HT-29 (cell line): ENCODE measurements at places on chromosomes 5 and 9.

GRCh38 chr9:16030528-16031185, 477.8 kb downstream of the CCDC171 start:
- DNase-seq, result no peak

DNA sequence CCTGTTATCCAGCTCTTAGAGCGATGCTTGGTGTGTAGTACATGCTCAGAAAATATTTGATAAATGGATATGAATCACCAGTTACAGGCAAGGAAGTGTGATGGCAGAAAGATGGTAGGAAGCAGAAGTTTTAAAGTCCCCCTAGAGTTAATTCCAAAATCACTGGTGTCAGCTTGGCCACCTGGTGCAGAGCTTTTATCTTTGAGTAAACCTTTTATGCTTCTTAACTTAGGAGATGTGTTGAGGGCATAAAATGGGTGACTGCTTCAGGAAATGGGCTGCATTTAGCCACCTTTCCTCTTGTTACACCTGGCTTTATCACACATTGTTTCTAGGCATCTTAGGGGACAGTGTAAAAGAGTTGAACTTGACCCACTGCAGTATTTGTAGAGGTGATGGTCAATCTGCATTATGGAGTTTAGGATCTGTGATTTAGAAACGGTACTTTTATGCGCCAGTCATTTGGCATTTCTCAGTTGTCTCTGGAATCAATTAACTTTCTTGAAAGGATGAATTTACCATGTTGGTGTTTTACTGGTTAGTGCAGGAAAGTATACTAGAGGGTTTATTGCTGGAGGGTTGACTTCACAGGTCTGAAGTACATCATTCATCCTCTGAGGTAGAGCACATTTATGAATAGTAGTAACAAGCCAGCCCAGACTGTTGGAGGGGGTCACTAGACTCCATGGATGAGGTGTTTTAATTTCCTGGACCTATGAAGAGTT, 7.5 kb upstream of the FAM120AOS start:
- DNase-seq, result no peak

- no peak for DNase-seq
Observed at GRCh38 chr5:80069918-80070318, 34.8 kb downstream of the THBS4 start.

- DNase-seq, result no peak
Observed at GRCh38 chr9:37968228-37968701, 64.3 kb upstream of the SLC25A51 start.

- no peak for DNase-seq
Observed at GRCh38 chr5:129125819-129126218, 31.3 kb downstream of the ISOC1 start.

GRCh38 chr5:82570-82969, 9.4 kb upstream of the PLEKHG4B start:
- DNase-seq, result no peak

- DNase-seq, result no peak
Observed at GRCh38 chr5:57772512-57772911, 289.9 kb upstream of the ACTBL2 start.

DNA sequence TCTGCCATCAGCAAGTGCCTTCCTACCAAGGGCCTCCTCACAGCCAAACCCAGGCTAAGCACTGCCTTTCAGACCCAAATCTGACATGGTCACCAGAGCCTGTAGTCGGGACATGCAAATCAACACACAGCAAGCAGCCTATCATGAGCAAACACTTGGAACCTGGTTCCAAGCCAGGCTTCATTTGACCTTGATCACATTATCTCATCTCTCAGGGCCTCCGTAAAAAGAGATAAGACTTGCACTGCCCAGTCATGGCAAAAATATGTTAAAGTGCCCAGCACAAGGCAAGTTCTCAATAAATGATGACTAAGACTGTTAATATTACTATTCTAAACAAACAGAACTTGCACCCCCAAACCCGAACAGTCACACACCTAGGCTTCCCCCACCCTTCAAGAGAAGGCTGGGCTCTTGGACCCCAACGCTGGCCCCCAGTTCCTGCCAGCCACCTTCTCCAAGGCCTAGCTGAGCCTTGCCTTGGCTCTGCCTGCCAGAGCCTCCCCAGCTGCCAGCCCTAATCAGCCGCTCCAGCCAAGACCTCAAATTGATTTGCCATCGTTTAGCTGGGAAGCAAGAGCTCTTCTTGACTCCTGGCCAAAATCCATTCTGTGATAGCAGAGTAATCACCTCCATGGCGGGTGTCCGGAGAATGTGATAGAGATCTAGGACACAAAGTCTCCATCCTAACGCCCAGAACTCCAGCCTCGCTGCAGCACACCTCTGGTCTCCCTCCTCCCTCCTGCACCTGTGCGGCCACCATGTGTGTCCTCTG, 18.7 kb downstream of the CPLX2 start:
- no peak for DNase-seq

GRCh38 chr5:167261309-167262100, 1029.9 kb upstream of the WWC1 start:
- peak; percentile 22 for DNase-seq

DNA sequence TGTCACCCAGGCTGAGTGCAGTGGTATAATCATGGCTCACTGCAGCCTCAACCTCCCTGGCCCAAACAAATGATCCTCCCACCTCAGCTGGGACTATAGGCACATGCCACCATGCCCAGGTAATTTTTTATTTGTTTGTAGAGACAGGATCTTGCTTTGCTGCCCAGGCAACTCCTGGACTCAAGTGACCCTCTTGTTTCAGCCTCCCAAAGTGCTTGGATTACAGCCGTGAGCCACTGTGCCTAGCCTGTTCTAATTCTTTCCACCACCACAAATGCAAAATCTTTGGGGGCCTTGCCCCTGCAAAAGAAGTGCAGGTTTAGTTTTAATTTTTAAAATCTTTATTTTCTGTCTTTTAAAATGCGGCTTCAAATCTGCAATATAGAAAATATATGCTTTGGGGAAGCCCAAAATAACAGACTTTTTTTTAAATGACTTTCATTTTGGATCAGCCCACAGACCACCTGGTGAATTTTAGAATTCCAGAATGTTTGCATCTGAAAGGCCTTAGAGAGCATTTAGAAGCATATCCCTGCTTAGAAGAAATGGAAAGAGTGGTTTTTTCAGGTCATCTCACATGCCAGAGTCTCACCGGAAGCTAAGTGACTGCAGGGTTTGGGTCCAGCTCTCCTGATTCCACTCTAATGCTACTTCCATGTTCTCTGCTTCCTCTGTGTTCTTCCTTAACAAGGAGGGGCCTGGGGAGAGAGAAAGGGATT, 111.4 kb upstream of the FER start:
- DNase-seq, result no peak

GRCh38 chr5:53943938-53944337, 366.4 kb downstream of the ARL15 start:
- no peak for DNase-seq

GRCh38 chr5:42960506-42960905, 79.6 kb downstream of the ANXA2R start:
- DNase-seq, result no peak

DNA sequence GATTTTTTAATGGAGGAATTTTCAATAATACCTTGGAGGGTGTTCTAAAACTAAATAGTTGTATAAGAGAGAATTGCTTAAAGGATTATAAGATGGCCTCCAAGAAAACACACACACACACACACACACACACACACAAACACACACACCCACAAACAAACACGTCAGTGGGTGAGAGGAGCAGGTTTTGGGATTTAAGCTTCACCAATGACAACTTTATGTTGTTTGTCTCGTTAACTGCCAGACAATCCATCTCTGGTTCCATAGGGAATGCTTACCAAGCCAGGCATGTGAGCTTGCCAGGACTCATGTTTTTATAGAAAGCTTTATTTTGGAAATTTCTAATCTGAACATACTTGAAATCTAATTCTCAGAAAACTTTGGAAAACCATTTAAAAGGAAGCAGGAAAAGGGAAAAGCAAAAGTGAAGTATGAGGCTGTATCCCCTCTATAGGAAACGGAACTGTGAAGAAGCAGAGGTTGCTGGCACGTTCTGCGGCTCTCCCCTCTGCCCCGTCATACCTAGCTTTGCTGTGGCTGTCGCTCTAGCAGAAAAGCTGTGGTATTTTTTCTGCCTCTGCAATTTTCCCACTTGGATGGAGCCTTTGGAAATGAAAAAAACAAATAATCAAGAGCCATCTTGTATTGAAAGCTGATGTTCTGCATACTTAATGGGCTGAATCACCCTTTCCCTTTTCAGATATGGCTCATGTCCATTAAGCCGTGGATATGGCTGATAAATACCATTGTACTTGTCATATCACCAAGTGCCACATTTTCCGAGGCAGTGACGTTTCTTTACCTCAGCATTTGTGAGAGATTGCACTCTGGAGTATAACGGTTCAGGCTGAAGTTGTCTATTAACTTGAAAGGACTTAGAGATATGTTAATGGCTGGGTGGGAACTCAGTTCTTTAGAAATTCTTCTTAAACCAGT, 112.7 kb downstream of the NTRK2 start:
- no peak for DNase-seq

GRCh38 chr9:115551396-115551795, 433.4 kb upstream of the TNC start:
- no peak for DNase-seq

- no peak for DNase-seq
Observed at GRCh38 chr5:6611334-6612256, 21.2 kb downstream of the NSUN2 start.

DNA sequence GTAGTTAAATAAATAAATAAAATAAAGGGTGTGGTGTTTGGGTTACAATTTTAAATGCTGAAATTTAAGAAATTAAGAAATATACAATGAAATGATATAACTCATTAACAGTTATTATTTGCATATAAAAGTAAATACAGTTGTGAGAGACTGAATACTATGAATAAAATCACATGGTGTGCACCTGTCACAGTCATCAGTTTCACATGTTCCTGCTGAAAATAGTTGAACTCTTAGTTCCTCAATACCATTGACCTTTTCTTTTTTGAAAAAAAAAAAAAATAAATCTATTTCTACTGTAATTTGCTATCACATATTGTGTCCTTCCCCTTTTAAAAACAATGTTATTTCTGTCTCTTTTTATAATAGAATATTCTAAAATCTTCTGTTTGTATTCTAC, 130.9 kb upstream of the CHD1 start:
- DNase-seq, result no peak

GRCh38 chr5:119176785-119177184, 105.9 kb downstream of the DMXL1 start:
- DNase-seq, result no peak

DNA sequence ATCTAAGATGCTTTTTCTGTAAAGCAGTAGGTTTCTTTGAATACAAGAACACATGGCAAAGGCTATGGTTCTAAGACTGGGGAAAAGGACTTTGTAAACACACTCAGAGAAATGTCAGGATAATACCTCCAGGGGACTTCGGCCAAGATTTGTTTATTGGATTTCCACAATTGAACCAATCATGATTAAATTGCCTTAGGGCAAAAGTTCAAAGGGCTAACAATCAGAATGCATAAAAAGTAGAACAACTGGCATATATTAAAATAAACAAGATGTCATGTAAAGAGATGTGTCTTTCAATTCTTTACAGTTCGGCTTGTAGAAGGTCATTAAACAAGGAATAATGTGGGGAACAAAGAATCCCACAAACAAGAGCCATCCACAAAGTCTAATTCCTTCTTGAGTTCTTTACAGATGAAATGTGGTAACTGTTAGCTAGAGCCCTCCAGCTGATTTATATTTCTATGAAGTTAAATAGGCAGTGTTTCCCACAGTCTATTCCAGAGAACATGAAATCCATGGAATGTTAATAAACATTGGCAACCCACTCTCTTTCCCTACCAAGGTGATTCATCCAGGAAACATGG, 565.5 kb downstream of the ZNF608 start:
- no peak for DNase-seq

DNA sequence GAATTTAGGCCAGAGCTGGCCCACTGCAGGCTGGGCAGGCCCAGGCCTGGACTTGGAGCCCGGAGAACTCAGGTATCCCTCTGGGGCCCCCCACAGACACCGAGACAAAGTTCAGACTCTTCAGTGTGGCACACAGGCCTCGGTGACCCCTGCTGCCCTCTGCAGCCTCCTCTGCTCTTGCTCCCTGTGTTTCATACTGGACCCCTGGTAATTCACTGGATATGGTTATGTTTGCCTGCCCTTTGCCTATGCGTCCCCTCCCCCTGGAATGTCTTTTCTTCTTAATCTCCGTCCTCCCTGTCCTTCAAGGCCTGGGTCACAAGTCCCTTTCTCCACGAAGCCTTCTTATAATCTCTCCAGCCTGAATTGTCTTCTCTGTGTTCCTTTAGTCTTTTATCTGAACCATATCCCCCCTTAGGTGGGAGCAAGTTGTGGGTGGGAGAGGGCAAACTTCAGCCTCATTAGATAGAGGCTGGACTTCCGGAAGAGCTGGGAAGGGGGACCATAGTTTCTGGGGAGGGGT, 30.1 kb downstream of the GSN start:
- no peak for DNase-seq

GRCh38 chr9:87501806-87502205, 4.1 kb downstream of the DAPK1 start:
- peak; percentile 61 for DNase-seq

GRCh38 chr9:88161144-88161543, 22.9 kb upstream of the SPATA31C2 start:
- no peak for DNase-seq

DNA sequence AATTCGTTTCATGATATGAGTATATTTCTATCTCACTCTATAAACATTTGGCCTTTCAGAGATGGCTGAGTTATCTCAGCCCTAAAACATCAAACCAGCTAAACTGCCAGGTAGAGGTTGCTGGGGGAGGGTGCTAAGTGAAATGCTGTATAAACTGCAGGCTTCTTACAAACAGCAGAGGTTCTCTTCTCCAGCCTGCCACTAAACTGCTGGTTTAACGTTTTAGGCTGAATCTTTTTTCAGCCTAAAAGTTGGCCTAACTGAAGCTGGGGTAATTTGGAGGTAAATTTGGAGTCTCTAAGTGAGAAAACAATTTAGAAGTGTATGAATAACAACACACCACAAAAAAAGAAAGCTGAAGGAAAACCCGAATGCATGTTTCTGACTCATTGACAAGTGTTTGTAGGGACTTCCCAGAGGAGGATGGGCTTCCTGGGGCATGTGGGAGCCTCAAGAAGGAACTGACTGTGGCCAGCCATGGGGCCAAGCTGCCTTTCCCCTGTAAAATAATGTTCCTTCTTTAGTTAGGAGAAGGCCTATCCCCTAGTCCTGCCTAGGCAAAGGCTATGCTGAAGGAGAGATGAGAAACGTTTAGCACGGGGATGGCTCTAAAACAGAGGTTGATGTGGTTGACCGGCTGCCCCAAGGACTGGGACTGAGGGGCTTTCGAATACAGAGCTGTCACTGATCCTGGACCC, 44.3 kb downstream of the SLC28A3 start:
- DNase-seq, result no peak

DNA sequence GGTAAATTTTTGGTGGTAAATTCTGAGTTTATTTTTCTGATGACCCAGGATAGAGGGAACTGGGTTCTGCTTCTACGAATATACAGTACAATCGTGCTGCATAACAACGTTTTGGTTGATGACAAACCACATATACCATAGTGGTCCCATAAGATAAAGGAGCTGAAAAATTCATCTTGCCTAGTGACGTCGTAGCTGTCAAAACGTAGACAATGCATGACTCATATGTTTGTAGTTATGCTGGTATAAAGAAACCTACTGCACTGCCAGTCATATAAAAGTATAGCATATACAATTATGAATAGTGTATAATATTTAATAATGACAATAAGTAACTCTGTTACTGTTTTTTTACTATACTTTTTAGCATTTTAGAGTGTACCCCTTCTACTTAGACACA, 244.0 kb downstream of the GAS1 start:
- no peak for DNase-seq
